ENCODE measurements at places on chromosomes 11 and 22.
A peak's percentile ranks its signal among the peaks of the same experiment; 100 is the strongest.

DNA sequence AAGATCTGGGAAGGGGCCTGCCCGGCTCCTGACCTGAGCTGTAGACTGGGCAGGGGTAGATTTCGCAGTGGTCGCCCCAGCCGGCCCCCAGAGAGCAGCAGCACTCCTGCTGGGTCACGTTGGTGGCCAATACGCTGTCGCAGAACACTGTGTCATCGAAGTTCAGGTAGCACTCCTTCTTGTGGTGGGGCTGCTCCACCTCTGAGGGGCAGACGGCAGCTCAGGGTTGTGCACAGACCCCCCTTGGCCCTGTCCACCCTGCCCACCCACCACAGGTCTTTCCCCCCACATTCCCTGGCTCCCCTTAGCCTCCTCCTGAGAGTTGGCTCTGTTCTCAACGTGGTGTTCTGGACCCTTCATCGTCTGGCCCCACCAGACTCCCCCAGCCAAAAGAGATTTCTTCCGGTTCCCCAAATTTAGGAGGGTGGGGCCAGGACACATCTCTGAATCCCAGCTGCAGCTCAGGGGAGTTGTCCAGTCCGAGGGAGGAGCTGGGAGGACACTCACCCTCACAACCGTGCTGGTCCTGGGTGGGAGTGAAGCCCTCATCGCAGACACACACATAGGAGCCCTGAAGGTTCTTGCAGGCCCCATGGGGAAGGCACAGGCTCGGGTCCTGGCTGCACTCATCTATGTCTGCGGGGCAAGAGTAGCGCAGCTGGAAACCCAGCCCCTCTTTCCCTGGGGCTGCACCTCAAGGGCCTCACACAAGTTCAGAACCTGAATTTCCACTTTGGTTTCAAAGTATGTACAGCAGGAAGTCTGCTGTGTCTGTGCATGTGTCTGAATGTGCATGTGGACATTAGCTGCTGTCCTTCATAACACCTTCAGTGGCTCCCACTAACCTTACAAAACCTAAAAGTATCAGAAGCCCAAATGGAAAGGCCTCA lies 16.5 kb downstream of the SCYL1 start:
- DNase-seq, result no peak

- DNase-seq, result no peak
Measured at GRCh38 chr11:78961247-78961646, 386.6 kb upstream of the NARS2 start.

GRCh38 chr11:43758927-43759326 lies 78.4 kb downstream of the HSD17B12 start:
- no peak for DNase-seq

DNA sequence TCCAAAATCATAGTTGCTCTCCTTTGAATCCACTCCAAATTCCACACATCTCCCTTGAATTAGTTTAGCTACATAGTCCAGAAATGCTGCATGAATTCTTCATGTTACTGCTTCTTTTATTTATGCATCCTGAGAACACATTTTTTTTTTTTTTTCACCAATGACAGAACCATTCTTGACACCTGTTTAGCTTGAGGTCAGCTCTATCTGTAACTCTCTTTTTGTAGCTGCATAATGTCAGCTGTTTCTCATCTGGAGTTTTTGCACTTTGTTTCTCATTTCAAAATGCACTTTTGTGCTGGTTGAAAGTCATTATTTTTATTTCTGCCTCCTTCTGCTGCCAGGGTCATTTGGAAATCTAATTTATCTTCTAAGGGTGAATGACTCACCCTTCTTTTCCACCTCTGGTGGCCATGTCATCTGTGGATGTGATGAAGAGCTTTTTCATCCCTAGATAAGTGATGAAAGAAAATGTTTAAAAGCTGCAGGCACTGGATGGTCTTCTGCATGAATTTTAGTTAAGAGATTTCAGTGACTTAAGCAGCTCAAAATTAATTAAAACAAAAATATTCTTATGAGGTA lies 93.7 kb downstream of the JRKL start:
- DNase-seq, result no peak

GRCh38 chr22:24430431-24431308 lies 3.3 kb downstream of the ADORA2A start:
- no peak for DNase-seq

DNA sequence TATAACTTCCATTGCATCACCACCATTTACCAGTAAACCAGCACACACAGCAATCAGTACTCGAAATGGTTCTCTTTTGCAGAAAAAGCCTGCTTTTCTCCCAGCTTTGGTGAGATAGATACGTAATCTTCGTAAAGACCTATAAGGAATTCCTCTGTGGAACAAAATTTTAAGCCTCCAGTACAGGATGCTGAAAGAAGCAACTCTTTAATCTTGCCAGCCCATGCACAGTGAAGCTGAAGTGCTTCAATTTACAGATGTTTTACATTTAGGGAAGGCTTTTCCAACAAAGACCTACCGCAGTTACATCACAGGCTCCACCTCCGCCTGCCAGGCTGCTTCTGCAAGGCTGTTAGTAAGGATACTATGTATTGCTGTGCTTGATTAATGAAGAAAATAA lies 1.9 kb downstream of the ELMOD1 start:
- DNase-seq, result no peak

- DNase-seq, result no peak
Measured at GRCh38 chr11:46625406-46625805, 8.1 kb downstream of the ATG13 start.

GRCh38 chr11:798093-798713 lies at the start of gene SLC25A22:
Gene SLC25A22, minus strand, starts transcription at chr11:798281. Its CDS starts 3,275 bp downstream, at chr11:795006.
- peak; percentile 87 for DNase-seq

DNA sequence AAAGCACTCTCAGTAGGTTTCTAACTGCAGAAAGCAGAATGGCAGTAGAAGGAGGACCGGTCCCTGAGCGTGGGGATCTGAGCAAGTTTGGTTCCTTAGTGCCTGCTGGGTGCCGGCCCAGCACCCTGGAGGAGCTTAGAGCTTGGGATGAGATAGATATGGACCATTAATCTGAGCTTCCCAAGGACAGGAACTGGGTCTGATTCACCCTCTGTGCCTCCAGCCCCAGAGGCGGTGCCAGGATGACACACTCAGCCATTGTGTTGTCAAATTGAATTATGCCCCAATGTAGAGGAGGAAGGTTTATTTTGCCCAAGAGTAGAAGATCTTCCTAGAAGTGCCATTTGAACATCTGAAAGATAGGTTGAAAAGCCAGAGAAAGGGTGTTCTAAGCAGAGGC lies 4.3 kb downstream of the ZC3H7B start:
- DNase-seq, result no peak

DNA sequence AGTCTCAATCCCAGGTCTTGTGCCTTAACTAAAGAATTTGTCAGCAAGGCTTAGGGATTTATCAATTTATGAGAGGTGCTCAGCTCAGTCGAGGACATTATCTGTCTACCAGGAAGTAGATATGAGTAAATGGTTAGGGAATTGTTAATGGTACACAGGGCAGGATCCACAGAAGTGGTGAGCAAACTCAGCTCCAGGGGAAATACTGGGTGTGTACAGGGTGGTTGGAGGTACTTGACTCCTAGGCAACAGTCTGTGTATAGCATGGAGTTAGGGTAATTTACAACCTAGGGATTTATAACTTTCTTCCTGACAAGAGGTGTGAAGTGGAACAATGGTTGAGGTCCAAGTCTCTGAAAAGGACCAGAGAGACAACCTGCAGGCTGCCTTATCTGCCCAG lies 123.4 kb upstream of the OR9Q1 start:
- no peak for DNase-seq

DNA sequence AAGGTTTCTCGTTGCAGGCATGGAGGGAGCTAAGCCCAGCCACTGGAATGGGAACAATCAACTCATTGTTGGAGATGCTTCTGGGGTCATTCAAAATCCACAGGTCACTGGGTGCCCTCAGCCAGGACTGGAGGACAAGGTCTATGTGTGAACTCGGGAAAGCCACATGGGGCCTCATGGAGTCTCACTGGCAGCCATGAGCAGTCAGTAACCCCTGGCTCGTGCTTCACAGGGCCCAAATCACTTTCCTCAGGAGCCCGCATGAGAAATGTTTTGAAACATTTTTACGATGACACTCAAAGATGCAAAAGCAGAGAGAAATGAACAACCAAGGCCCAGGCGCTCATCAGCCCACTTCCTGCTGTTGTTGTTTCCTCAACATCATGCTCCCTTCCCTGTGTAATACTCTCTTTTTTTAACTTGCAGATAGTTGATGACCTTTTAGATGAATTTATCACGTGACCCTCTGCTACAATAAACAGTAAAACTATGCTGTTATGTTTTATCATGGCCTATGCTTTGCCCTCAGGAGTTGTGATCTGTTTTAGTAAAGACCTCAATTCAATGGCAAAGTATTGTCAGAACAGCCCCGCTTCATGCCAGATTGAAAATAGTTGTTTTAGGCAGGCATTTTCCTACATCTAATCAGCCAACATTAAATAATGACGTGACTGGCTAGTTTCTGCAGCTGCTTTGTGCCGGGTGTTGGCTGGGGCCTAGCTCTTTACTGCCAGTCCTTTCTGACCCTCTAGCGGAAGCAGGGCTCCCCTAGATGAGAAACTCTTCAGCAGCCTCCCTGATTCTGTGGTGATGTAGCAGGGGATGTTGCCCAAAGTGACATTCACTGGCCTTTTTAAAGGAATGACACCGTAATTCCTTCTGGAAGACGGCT lies 39.7 kb downstream of the ADAMTS15 start:
- DNase-seq, result no peak

DNA sequence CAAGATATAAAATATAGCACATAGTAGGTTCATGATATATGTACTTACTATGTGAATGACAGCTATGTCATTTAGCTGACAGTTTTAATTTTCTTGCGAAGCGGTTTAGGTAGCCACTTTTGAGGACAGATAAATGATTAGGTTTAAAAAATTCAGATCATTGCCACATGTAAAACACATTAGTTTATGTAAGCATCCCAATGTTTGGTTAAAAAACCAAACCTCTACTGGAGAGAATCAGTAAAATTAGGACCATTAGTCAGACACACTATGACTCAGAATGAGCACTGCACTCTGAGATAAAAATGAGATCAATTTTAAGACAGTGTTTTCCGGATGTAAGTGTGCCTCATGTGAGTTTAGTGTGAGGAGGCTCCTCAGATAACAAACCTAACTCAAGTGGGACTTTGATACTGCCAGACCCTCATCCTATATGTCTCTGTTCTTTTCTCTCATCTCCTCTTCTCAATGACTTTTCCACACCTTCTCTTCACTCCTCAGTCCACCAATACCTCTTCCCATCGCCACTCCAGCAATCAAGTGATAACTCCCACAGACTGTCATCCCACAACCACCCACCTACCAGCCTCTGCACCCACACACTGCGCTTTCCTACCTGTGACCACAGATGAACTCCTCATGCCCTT lies 6.8 kb upstream of the OR2AT4 start:
- no peak for DNase-seq

- no peak for DNase-seq
Measured at GRCh38 chr11:61145228-61146005, 15.8 kb downstream of the VPS37C start.

DNA sequence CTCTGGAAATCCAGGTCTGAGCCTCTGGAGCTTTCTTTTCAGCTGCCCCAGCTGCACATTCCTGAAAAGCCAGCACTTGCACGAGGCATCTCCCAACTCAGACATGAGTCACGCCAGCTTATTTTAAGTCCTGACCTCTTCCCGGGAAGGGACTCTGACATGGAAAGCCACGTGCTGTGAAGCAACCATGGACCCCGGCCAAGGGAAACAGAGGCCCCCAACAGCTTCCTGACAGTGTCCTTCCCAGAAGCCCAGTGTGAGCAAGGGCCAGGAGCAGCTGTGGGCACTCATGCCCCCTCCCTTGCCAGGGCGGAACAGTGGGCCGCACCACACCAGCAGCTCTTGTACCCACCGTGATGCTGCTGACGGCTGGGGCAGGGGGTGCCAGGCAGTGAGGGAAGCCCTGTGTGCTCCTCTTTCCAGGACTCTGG lies 118.8 kb upstream of the CADM1 start:
- DNase-seq, result no peak

GRCh38 chr11:16011396-16011795 lies 344.9 kb downstream of the SOX6 start:
- DNase-seq, result no peak

GRCh38 chr11:117610045-117610444 lies 187.0 kb downstream of the DSCAML1 start:
- no peak for DNase-seq

DNA sequence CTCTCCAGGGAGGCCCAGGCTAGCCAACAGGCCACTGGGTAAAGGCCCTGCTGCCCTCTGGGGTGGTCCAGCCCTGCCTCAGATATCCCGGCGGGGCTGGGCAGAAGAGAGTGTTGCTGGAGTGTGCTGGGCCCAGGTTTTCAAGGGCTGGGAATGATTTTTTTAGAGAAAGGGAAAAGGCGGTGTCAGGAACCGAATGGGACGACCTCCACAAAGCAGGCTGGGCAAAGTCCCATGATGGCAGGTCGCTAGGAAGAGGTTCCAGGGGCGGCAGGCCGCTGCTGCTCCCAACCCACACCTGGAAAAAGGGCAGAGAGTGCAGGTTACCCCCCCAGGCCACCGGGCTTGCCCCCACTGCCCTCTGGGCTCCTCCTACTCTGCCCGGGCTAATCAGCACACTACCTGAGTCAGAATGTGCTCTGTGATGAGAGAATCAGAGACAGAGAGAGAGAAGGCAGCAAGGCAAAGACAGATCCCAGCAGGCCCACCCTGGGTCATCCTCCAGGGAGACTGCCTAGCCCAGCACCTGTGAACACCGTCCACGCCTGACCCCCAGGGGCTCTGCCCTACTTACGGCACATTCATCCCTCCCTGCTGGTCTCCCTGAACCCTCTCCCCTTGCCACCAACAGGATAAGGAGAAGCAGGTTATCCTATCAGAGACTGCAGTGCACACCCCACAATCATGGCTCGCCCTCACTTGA lies 4.6 kb downstream of the PATZ1 start:
- no peak for DNase-seq

- DNase-seq, result no peak
Measured at GRCh38 chr22:49867303-49868265, 13.9 kb downstream of the ZBED4 start.

DNA sequence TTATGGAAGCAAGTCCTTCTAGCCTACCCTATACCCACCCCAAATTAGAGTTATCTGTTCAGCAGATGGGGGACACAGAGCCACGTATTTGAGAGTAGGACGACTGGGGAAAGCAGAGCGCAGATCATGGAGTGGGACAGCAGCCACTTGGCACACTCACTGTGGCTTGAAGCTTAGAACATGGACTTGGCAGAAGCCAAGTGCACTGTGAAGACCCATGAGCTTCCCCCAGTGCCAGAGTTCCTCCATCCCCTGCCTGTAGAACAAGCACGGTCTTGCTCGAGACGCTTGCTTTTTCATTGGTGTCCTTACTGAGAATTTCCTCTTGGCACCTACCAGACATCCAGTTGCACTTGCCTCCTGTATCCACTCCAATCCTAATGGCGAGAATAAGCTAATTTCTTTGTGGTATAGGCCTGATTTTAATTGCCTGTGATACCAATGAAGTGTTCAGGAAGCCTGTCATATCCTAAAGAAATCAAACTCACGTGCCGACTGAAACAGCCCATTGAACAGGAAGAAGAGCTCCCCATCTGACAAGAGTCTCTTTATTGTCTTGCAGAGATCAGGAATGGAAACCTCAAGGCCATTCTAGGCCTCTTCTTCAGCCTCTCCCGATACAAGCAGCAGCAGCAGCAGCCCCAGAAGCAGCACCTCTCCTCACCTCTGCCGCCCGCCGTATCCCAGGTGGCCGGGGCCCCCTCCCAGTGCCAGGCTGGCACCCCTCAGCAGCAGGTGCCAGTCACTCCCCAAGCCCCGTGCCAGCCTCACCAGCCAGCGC lies 166.9 kb downstream of the NAV2 start:
- DNase-seq, result no peak

- DNase-seq, result no peak
Measured at GRCh38 chr11:94739331-94739730, 28.8 kb upstream of the AMOTL1 start.
